ENCODE measurements at places on chromosomes 16 and 17. TPM values are rescaled to one million over a fixed set of nuclear protein-coding genes. Genes with fewer than 3 reads are reported as not detected.

DNA sequence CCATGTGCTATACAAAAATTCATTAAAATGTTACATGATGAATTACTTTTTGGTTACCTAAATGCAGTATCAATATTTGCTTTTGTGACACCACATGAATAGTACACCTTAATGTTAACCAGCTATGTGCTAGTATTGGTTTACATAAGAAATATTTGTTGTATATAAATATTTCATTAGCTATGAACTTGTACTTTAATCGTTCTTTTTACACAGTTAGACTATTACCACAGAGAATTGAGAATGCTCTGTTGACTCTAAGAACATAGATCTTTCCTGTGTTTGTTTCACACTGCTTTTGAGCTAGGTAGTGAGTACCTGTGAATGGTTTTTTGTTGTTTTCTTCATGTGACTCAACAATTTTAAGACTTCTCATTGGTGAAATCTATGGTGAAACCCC, 93.4 kb downstream of the KANSL1 start:
- ATAC-seq = no peak

DNA sequence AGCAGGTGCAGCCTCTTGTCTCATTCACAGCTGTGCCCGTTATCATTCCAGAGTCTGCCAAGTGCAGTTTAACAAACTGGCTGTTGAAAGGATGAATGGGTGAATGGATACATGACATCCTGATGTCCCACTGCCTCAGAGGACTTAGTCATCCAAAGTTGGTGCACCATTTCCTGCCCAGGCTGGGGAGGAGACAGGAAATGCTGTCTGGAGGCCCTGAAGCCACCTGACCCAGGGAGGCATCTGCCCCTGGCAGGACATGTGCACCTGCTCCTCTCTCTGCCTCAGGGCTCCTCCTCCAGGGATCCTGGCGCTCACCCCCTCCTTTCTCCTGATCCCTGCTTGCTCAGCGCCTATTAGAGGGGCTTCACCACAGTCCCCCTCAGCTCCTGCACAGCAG, 1.8 kb upstream of the CD300C start:
- ATAC-seq = no peak

GRCh38 chr16:27332105-27332504, 18.3 kb downstream of the IL4R start:
- no peak for ATAC-seq

- peak; percentile 68 for ATAC-seq
Measured at GRCh38 chr17:82845163-82845807, 5.5 kb upstream of the ZNF750 start.

The TEX14 gene
- 0.13 TPM for total RNA-seq

The TMEM238L gene
- not detected for total RNA-seq

The SF3B3 gene
- total RNA-seq = 94.8 TPM

The SMTNL2 gene
- 2.8 TPM for total RNA-seq
